ENCODE measurements at places on chromosomes 2 and 18.
A peak's percentile ranks its signal among the peaks of the same experiment; 100 is the strongest.

DNA sequence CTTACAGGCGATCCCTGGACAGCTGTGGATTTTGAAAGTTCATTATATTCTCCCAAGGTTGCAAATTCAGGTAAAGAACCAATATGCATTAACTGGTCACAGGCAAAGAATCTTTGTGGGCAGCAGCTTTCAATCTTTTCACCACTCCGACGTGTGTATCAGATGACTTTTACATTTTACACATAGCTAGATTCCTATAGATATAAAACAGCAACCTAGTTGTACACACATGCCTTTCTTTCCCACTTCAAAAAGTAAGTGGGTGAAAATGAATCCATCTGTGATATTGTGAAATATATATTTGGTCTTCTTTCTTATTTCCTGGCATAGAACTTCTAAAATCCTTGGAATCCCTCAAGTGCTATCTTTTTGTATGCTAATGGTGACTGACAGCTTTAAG, 72.5 kb downstream of the SCG2 start:
- DNase-seq = no peak

- no peak for DNase-seq
Observed at GRCh38 chr2:202418511-202418910, 42.4 kb downstream of the BMPR2 start.

DNA sequence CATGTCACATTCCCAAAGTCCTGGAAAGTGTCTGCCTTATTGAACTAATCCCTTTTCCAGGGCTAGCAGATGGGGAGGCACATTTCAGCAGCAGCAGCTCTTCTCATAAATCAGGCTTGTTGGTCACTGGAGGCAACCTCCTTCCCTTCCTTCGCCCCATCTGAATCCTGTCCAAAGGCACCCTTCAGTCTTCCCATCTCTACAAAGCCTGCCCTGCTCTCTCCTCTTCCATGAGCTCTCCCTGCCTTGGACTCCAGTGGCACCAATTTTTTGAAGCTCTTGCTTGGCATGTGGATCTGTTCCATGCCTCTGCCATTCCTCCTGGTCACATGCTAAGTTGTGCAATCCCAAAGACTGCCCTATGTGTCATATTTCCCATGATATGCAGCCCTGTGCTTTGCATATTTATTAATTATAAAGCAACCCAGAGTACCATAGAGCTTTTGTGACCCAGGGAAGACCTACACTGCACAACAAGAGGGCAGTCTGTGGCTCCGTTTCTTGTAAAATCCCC, 70.3 kb downstream of the ANTXR1 start:
- no peak for DNase-seq

GRCh38 chr2:174863183-174863582, 98.9 kb upstream of the CHRNA1 start:
- DNase-seq = no peak

- DNase-seq = no peak
Observed at GRCh38 chr2:215775106-215775505, 238.2 kb downstream of the MREG start.

- DNase-seq = no peak
Observed at GRCh38 chr2:109129921-109130722, 1.1 kb downstream of the SH3RF3 start.

GRCh38 chr18:26471027-26471426, 77.3 kb downstream of the KCTD1 start:
- no peak for DNase-seq

DNA sequence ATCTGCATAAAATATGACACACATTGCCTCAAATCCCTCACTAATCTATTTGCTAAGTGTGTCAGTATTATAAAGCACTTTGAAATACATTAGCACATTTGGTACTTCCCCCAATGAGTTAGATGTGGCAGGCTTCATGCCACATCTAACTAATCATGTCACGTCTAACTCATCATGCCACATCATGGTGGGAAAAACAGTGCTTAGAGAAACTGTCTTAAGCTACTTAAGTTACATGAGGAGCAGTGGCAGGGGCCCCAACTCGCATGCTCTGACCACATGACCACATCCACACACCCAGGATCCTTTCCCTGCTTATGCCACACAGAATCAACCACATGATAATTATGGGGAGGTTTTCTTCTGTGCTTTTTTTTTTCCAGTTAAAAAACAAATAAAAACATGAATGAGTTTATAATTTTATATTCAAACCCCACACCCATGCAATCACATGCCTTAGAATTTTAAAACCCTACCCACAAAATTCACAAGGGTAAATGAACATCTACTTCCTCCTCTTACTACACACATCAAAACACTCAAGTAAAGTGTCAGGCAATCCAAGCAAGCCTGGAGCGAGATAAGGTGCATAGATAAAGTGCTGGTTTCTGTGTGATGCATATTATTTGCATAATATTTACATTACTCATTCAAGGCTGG, 1.6 kb downstream of the ABCA12 start:
- peak; percentile 10 for DNase-seq

GRCh38 chr2:8344144-8345097, 337.4 kb upstream of the ID2 start:
- no peak for DNase-seq

GRCh38 chr2:64453770-64454385, at the start of gene LGALSL:
Gene LGALSL, plus strand, starts transcription at chr2:64454162. Its CDS starts 384 bp downstream, at chr2:64454546.
- DNase-seq = peak; percentile 12

DNA sequence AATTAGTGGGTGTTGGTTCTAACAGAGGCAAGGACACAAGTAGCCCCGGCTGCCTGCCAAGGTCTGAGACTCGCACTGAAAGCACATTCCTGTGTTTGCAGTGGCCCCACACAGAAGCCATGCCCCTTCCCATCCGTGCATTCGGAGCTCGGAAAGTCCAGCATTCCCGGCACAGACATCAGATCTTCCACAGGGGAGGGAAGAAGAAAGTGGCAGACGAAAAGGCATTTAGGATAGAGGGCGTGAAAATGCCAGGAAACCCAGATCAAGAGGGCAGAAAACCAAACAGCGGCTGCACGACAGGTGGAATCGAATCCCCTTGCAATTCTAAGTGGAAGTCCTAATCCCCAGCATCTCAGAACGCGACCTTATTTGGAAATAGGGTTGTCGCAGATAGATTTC, 105.5 kb upstream of the ASB18 start:
- DNase-seq = no peak

DNA sequence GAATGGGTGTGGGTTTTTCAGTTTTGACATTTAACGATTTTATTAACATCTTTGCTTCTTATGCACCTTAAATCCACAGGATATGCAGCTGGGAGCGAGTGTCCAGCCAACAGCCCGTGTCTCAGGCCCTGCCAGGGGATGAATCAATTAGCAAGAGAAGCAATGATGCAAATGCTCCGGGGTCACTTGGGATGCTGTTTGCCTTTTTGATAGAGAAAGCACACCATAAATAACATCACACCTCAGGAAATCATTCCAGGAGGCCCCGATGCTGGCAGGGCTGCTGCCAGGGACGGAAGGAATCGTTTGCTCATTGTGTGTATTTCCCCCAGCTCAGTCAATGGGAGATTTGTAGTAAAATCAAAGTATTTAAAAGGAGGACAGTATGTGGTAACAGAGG, 394.0 kb upstream of the HNRNPA3 start:
- DNase-seq = no peak

- peak; percentile 60 for DNase-seq
Observed at GRCh38 chr2:202104286-202104870, 31.3 kb downstream of the KIAA2012 start.

- DNase-seq = no peak
Observed at GRCh38 chr2:239689985-239690384, 289.2 kb upstream of the HDAC4 start.

DNA sequence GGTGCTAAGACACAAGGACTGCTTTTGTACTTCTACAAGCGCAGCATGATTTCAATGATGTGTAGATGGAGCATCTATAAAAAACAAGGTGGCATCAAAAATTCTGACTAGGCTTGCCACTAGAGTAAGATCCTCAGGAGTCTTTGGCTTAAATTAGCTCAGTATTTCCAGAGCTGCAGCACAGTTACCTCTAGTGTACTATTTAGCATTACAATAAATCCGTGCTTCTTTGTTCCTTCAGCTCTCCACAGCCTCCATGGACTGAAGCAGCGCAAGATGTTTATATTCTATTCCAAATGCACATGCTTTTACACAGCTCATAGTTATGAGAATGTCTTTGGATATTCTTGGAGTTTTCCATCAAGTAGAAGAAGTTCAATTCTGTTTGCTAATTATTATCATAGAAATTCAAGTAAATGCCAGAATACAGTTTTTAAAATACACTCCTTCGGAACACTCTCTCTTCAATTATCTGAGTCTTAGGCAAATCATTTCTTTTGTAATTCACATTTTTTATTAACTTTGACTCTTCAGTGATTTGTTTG, 1133.0 kb upstream of the LRRTM1 start:
- DNase-seq = no peak

- no peak for DNase-seq
Observed at GRCh38 chr2:189109921-189110397, 69.6 kb downstream of the COL5A2 start.

- no peak for DNase-seq
Observed at GRCh38 chr2:120330946-120331822, 14.8 kb upstream of the INHBB start.

- no peak for DNase-seq
Observed at GRCh38 chr2:8107150-8107549, 574.7 kb upstream of the ID2 start.

- no peak for DNase-seq
Observed at GRCh38 chr2:64649013-64649484, 4.7 kb downstream of the SERTAD2 start.

GRCh38 chr18:54440292-54440691, 82.6 kb downstream of the C18orf54 start:
- no peak for DNase-seq

DNA sequence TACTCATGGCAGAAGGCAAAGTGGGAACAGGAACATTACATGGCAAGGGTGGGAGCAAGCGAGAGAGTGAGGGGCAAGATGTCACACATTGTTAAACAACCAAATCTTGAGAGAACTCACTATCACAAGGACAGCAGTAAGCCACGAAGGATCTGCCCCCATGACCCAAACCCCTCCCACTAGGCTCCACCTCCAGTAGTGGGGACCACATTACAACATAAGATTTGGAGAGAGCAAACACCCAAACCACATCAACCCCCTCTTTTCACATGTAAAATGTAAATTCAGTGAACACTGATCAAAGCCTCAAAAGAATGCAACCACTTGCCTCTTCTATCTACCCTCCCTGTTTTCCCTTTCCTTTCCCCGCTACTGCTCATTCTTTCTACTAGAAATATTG, 43.6 kb upstream of the TNP1 start:
- no peak for DNase-seq

DNA sequence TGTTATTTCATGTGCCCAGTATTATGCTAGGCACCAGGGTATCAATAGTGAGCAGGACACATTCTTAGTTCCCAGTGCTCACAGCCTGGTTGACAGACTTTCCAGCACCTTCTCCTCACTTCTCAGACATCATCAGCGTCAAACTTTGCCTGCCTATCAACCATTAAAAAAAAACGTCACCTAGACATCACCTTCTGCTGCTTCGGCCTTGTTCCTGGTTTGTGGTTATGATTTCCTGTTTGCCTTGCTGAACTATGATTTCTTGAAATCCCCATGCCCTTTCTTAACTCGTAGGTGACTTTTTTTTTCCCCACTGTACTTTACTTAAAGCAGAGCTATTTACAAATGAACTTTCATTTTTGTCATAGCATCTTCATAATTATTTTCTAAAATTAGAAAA, 60.4 kb upstream of the NABP1 start:
- DNase-seq = peak; percentile 79

- DNase-seq = no peak
Observed at GRCh38 chr2:25494616-25495015, 152.9 kb upstream of the DNMT3A start.

GRCh38 chr2:168712053-168712452, 90.4 kb upstream of the NOSTRIN start:
- DNase-seq = no peak

GRCh38 chr2:139790807-139791752, 1010.9 kb upstream of the NXPH2 start:
- no peak for DNase-seq

DNA sequence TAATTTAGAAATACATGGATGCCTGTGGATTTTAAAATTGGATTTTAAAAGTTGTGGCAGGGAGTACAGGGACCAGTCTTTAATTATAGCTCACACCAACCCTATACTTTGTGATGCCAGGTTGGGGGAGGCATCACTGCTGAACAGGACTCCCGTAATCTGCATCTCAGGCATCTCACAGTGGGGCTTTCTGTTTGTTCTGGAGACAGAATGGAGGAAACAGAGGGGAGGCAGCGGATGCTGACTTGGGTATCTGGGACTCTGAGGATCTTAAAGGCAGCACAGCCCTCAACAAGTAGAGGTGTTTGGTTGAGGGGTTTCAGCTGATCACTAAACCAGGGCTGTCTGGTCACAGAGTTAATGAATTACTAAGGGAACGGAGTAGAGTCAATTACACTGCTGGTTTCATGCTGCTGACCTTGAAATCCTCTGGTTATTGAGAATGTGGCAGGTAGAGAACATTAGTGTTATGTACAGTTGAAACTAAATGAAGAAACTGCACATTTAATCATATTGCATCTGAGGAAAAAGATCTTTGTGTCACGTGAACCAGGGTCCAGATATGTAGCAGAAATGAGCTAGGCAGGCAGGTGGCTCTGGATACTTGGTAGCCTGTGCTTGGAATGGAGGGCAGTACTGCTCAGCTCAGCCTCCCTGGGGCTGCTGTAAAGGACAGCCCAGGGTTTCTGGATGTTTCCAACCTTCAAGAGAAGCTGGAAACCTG, 40.3 kb downstream of the FHOD3 start:
- no peak for DNase-seq

DNA sequence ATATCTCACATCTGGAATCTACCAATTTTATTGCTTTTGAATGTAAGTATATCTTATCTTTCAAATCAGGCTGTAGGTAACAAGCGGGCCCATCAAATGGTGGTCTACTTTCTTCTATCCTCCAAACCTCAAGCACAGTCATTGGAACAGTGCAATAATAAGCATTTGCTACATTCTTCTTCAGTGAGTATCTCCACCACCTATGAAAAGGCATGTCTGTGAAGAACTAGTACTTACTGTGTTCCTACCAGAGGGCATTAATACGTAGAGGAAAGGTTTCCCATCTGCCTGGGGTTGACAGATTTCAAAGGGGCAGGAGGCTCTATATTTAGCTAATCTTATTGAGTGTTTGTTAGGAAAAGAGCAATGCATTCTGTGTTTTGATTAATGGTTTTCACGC, 411.1 kb downstream of the NCKAP5 start:
- DNase-seq = no peak

- DNase-seq = no peak
Observed at GRCh38 chr2:110114831-110115255, 779 bp downstream of the MALL start.

DNA sequence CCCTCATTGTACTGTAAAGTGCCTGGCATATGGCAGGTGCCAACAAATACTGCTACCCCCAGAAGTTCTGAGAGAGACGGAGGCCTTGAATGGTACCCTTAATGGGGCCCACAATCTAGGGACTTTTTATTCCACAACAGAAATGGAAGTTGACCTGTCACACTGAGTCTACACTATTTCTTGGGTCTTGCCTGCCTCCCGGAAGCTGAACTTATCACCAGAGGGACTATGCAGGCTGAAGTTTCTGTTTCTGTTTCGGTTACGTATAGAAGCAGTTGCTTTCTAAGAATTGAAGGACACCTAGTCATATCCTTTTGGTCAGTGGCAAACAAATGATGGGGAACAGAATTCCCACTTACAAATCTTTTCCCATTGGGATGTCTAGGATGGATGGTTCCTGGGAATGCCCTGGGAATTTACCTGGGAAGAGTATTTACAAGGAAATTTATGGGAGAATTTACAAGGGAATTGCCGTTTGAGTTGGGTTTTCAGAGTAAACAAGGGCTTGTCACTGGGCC, 74.2 kb downstream of the HS1BP3 start:
- DNase-seq = peak; percentile 81
